Glutamatergic neuron (in vitro differentiated cells): ENCODE measurements at places on chromosomes 1 and 21. TPM values are rescaled to one million over a fixed set of nuclear protein-coding genes. Genes with fewer than 3 reads are reported as not detected.

- H3K4me3 ChIP-seq, result no peak overlapping the region
- no peak for DNase-seq
- peaks cover 15% of the 10 kb centered on the region for H3K4me1 ChIP-seq
- no peaks in the 10 kb centered on the region for H3K27me3 ChIP-seq
These were observed 189.9 kb downstream of the APP start for GRCh38 chr21:25980710-25981109.

DNA sequence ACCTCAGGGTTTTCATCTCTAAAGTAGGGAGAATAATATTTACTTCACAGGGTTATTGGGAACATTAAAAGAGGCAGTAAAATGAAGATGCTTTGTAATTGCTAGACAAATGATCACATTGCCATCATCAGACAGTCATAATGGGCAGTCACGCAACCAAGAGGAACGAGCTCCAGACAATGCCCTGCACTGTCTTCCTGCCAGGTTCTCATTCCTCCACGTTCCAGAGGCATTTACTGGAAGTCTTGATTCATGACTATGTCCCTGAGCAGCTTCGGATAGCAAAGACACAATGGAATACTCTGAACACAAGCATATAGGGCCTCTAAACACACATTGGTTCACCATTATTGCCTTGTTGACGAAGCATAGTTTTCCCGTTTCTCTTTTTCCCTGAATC lies 389.7 kb downstream of the NTNG1 start:
- H3K4me3 ChIP-seq, result no peak overlapping the region
- no peaks in the 10 kb centered on the region for H3K36me3 ChIP-seq
- H3K27me3 ChIP-seq, result peaks cover 3% of the 10 kb centered on the region
- H3K4me1 ChIP-seq, result peaks cover 41% of the 10 kb centered on the region
- no peak overlapping the region for H3K27ac ChIP-seq

DNA sequence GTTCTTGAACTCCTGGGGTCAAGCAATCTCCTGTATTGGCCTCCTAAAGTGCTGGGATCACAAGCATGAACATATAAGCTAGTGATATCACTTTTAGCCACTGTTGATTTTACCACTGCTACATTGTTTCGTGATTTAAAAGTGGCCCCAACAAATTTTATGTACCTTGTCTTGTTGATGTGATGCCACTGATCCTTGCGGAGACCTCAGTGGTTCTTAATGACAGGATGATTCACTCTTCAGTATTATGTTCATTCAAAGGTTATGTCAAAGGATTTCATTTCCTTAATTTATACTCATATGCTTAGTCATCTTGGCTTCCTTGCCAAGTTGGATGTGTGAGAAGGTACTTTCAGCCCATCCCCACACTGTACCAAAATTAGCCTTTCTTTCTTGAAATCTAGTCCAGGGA lies 12.1 kb downstream of the PRKACB start:
- no peaks in the 10 kb centered on the region for H3K27me3 ChIP-seq
- no peaks in the 10 kb centered on the region for H3K36me3 ChIP-seq
- H3K4me3 ChIP-seq, result no peak overlapping the region
- H3K27ac ChIP-seq, result no peak overlapping the region
- no peak for DNase-seq
- peaks cover 8% of the 10 kb centered on the region for H3K4me1 ChIP-seq

GRCh38 chr1:51359879-51360278 lies 29.5 kb upstream of the TTC39A start:
- H3K4me1 ChIP-seq, result no peaks in the 10 kb centered on the region
- no peaks in the 10 kb centered on the region for H3K36me3 ChIP-seq
- no peak overlapping the region for H3K27ac ChIP-seq
- H3K27me3 ChIP-seq, result no peaks in the 10 kb centered on the region

MTARC1 gene
- 22.0 TPM for total RNA-seq

GPR52 gene
- total RNA-seq, result 1.1 TPM
